ENCODE measurements at places on chromosomes 6 and 20. TPM values are rescaled to one million over a fixed set of nuclear protein-coding genes. Genes with fewer than 3 reads are reported as not detected.

GRCh38 chr6:89289710-89290109 is 25.4 kb downstream of the GABRR2 start:
- H3K4me3 ChIP-seq: no peak overlapping the region
- no peak overlapping the region for H3K27ac ChIP-seq
- DNase-seq: no peak
- H3K36me3 ChIP-seq: no peaks in the 10 kb centered on the region

DNA sequence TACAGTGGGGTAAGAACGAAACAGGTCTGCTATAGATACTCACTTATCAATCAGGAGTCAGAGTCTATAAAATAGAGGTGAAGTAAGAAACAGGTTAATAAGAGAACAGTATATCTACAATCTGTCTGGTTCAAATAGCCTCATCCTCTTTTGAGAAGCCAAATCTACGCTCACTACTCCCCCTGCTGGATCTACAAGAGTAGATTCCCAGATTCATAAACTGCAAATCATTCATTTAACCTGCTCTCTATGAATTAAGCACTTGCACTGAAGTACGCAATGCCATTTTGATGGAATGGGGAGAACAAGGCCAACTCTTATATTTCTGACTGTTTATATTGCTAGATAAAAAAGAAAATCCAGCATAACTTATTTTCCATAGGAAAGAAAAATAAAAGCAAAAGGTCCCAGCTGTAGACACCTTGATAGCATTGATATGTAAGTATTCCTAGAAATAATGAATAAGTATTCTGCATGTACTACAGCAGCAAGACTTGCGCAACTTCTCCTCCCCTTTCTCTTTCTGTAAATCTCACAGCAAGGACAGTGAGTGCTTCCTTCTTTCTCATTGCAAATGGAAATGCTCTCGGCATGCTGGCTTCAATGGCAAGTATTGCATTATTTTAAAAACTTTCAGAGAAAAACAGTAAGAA is 92.3 kb downstream of the RFX6 start:
- H3K36me3 ChIP-seq: no peaks in the 10 kb centered on the region
- no peak overlapping the region for H3K4me3 ChIP-seq
- no peak overlapping the region for H3K27ac ChIP-seq
- H3K4me1 ChIP-seq: no peaks in the 10 kb centered on the region
- DNase-seq: peak; percentile 40

- no peak overlapping the region for H3K4me3 ChIP-seq
- H3K27me3 ChIP-seq: no peaks in the 10 kb centered on the region
- no peaks in the 10 kb centered on the region for H3K4me1 ChIP-seq
- no peak for DNase-seq
- H3K36me3 ChIP-seq: no peaks in the 10 kb centered on the region
- no peak overlapping the region for H3K27ac ChIP-seq
Observed at GRCh38 chr6:119020597-119021561, 57.6 kb downstream of the FAM184A start.

GRCh38 chr6:156420172-156420993 is 356.8 kb upstream of the ARID1B start:
- no peaks in the 10 kb centered on the region for H3K36me3 ChIP-seq
- H3K27me3 ChIP-seq: no peaks in the 10 kb centered on the region
- no peaks in the 10 kb centered on the region for H3K4me1 ChIP-seq

DNA sequence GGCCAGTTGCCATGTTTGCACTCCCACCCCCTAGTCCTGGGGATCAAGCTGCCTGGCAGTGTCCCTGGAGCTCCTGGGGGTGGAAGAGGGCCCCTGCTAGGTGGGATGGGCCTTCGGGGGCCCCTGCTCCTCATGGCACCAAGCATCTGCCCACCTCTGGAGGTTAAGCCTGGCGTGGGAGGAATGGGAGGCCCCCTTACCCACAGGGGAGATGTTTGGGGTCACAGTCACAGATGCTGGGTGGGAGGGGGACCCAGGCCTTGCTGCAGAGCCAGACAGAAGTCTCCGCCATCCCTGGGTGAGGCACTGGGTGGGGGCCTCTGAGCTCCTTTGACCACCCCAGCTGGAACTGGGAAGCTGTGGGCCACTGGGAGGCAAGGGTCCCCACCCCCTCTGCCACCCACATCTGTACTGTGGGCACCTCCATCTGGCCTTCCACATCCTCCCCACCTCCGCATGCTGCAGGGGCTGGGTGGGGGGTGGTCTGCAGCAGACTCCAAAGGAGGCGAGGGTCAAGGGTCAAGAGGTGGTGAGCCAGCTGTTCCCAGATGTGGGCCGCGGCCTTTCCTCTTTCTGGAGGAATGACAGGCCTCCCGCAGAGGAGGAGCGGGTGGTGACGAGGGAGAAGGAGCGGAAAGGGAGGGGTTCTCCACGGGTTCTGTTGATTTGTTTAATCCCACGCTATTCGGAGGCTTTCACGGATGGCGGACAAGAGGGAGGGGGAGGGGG is 41.5 kb downstream of the YTHDF1 start:
- H3K4me1 ChIP-seq: no peaks in the 10 kb centered on the region
- H3K4me3 ChIP-seq: no peak overlapping the region
- H3K36me3 ChIP-seq: no peaks in the 10 kb centered on the region
- peaks cover 47% of the 10 kb centered on the region for H3K27me3 ChIP-seq
- DNase-seq: no peak

- no peak overlapping the region for H3K4me3 ChIP-seq
- peaks cover 12% of the 10 kb centered on the region for H3K36me3 ChIP-seq
- DNase-seq: peak; percentile 32
- no peak overlapping the region for H3K27ac ChIP-seq
- no peaks in the 10 kb centered on the region for H3K4me1 ChIP-seq
- H3K27me3 ChIP-seq: no peaks in the 10 kb centered on the region
Observed at GRCh38 chr20:49641683-49642656, 71.7 kb downstream of the B4GALT5 start.

DNA sequence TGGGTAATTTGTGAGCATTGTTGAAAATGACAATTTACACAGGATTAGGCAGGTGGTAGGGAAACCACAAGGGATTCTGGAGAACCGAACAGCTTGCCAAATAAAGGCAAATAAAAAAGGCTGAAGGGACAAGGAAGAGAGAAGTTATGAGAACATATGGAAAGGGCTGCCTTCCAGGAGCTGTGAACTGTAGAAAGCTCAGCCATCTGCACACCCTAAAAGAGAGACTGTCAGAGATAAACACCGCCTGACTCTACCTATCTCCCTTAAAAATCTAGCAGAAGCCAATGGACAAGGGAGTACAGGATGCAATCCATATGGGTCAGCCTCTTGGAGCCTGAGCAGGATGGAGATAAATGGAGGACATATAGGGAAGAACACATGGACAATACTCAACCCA is 12.7 kb upstream of the SLC17A1 start:
- no peaks in the 10 kb centered on the region for H3K36me3 ChIP-seq
- H3K4me1 ChIP-seq: no peaks in the 10 kb centered on the region
- no peak overlapping the region for H3K27ac ChIP-seq
- H3K4me3 ChIP-seq: no peak overlapping the region

DNA sequence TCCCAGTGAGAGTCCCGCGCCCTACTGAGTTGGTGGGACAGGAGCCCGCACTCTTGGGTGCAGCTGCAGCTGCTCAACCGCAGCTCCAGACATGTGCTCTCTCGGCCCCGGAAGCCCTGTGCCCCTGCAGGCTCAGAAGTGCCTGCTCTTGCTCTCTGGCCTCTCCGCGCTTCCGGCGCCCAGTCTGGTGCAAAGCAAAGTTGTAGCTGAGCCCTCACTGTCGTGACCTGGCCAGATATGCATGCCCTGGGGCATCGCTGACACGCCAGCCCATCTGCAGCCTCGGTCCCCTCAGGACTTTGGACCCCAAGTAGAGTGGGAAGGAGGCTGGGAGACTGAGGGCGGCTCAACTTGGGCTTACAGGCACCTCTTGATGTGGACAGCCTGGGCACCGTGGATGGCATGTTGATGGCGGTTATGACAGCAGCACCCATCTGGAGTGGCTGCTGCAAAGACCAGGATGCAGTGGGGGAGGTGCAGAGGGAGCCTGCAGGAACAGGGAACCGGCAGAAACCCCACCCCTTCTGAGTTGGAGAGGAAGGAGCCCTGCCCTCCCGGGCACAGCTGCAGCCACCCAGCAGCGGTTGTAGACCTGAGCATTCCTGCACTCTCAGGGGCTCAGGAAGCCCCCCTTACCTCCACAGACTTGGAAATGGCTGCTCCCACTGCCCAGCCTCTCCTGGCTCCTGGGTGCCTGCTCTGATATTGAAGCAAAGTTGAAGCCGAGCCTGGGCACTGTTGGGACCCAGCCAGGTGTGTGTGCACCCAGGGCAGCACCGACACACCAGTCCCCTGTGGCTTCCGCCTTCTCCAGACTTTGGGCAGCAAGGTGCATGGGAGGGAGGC is 462.6 kb downstream of the TBC1D32 start:
- H3K4me1 ChIP-seq: no peaks in the 10 kb centered on the region
- no peaks in the 10 kb centered on the region for H3K36me3 ChIP-seq
- H3K27ac ChIP-seq: no peak overlapping the region
- H3K4me3 ChIP-seq: no peak overlapping the region
- no peaks in the 10 kb centered on the region for H3K27me3 ChIP-seq

DNA sequence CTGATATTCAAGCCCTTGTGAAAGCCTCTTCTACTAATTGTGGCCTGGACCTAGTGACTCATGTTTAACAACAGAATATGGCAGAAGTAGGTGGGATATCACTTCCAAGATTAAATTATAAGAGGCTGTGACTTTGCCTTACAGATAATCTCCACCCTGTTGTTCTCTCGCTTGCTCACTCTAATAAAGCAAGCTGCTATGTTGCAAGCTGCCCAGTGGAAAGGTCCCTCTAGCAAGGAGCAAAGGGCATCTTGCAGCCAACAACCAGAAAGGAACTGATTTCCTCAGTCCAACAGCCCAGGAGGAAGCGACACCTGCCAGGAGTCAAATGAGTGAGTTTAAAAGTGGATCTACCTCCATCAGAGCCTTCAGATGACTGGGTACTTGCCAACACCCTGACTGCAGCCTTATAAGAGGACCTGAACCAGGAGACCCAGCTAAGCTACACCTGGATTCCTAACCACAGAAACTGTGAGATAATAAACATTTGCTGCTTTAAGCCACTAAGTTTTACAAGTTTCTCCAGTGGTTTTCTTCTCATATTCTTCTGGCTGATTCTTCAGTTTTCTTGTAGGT is 112.6 kb downstream of the FRK start:
- H3K36me3 ChIP-seq: no peaks in the 10 kb centered on the region
- no peak overlapping the region for H3K27ac ChIP-seq
- no peaks in the 10 kb centered on the region for H3K27me3 ChIP-seq
- no peaks in the 10 kb centered on the region for H3K4me1 ChIP-seq
- H3K4me3 ChIP-seq: no peak overlapping the region

- no peak overlapping the region for H3K4me3 ChIP-seq
- peak; percentile 66 for DNase-seq
- H3K36me3 ChIP-seq: no peaks in the 10 kb centered on the region
- H3K27ac ChIP-seq: no peak overlapping the region
- H3K4me1 ChIP-seq: no peaks in the 10 kb centered on the region
Observed at GRCh38 chr6:108526739-108527174, 34.0 kb upstream of the FOXO3 start.

- H3K27me3 ChIP-seq: peaks cover 9% of the 10 kb centered on the region
- no peak overlapping the region for H3K4me3 ChIP-seq
- H3K36me3 ChIP-seq: no peaks in the 10 kb centered on the region
Observed at GRCh38 chr6:150153905-150154492, 11.2 kb downstream of the PPP1R14C start.

DNA sequence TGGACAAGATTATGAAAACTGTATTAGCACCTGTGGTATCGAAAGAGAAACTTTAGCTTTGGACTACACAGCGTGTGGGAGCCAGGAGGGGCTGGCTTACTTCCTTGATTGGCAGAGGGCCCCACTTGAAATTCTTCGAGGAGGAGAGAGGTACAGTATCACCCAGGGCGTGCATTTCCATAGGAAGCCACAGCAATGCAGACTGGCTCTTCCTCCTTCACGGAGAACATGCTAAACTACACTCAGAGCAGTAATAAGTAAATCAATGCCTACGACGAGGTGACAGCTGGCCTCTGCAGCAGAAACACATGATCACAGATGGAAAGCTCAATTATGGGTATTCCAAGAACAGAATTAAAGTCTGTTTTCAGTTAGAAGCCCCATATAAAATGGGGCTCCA is 44.2 kb downstream of the MYLK4 start:
- no peaks in the 10 kb centered on the region for H3K27me3 ChIP-seq
- no peaks in the 10 kb centered on the region for H3K36me3 ChIP-seq
- no peak overlapping the region for H3K4me3 ChIP-seq

DNA sequence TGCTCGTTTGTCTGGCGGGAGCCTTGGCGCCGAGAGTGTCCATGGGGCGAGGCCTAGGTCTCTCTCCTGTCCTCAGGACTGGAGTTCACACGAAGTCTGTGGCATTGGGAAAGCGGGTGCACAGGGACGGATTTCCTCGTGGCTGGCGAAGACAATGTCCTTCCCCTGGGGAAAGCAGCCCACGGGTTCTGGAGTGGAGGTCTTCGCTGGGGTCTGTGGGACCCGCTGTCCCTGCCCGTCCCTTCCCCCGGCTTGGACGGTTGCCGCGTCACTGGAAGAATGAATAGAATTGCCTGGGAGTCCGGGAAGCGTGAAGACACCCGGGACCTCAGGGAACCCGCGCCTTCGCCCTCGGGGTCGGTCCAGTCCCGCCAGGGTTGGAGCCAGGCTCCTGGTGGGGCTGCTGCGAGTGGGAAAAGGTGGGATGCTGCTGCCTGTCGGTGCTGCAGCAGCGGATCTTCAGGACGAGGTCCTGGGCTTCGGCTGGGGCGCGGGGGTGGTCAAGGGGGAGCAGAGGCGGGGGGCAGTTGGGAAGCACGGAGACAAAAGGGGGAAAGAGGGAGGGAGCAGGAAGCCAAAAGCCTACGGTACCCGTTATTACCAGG is 441.8 kb upstream of the DEFB115 start:
- no peaks in the 10 kb centered on the region for H3K36me3 ChIP-seq
- no peaks in the 10 kb centered on the region for H3K4me1 ChIP-seq
- DNase-seq: no peak
- H3K4me3 ChIP-seq: no peak overlapping the region
- H3K27me3 ChIP-seq: no peaks in the 10 kb centered on the region

DNA sequence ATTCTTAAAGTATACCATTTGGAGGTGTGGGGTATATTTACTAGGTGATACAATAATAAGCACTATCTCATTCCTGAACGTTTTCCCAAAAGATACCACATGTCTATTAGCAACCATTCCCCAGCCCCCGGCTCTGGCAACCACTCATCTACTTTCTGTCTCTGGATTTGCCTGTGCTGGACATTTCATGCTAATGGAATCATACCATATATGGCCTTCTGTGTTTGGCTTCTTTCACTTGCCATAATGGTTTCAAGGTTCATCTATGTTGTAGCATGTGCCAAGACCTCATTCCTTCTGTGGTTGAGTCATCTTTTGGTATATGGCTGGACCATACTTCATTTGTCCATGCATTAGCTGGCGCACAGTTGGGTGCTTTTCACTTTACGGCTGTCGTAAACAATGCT is 39.7 kb downstream of the BCAS4 start:
- H3K36me3 ChIP-seq: peaks cover 2% of the 10 kb centered on the region
- DNase-seq: peak; percentile 89
- no peaks in the 10 kb centered on the region for H3K27me3 ChIP-seq
- H3K27ac ChIP-seq: no peak overlapping the region
- no peak overlapping the region for H3K4me3 ChIP-seq

- no peaks in the 10 kb centered on the region for H3K36me3 ChIP-seq
- H3K4me1 ChIP-seq: no peaks in the 10 kb centered on the region
Observed at GRCh38 chr6:74765486-74765885, 440.4 kb downstream of the COL12A1 start.

- peaks cover 2% of the 10 kb centered on the region for H3K4me1 ChIP-seq
- DNase-seq: peak; percentile 89
- peak overlapping the region; percentile 80 for H3K4me3 ChIP-seq
- peaks cover 10% of the 10 kb centered on the region for H3K36me3 ChIP-seq
- no peaks in the 10 kb centered on the region for H3K27me3 ChIP-seq
Observed at GRCh38 chr6:33299237-33299944, 649 bp upstream of the RGL2 start.

The GABRR1 gene
- not detected for total RNA-seq

The KIF25 gene
- 0.26 TPM for total RNA-seq

The PLAGL1 gene
- 8.0 TPM for total RNA-seq

The STXBP5 gene
- 90.7 TPM for total RNA-seq

The DEFB132 gene
- not detected for total RNA-seq

The RAET1L gene
- not detected for total RNA-seq

The PTCRA gene
- not detected for total RNA-seq

The BPI gene
- total RNA-seq: not detected

The SOBP gene
- total RNA-seq: 6.3 TPM

All from fibroblast of lung (primary cell).